ENCODE measurements at places on chromosomes 11 and 22.
A peak's percentile ranks its signal among the peaks of the same experiment; 100 is the strongest.

GRCh38 chr11:61452825-61453224 lies 22.9 kb downstream of the SDHAF2 start:
- DNase-seq: no peak

DNA sequence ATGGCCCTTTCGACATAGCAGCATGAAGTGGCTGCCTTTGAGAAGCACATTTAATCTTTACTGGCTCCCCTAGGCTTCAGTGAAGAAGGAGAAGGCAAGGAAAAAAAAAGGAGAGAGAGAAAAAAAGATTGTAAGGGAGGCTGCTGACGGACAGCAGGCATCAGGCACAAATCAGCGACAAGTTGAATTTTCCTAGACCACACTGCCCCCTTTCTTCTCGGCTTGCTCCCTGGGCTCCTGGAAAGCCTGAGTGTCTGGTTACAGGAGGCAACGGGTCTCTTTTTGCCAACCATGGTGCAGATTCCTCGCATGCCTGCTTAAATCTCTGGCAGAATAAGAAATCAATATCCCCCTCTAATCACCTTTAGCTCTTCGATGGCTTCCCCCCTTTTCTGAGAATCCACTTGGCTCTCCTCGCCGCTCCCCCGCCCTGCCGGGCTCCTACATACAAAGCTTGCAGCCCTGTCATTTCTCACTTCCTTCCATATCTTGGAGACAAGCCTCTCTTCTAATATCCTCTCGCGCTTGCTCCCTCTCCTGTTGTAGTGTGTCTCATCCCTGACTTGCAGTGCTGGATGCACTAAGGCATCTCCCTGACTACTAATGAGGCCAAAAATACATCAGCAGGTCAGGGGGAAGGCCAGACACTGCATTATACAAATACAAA lies 14.3 kb downstream of the BLID start:
- DNase-seq: peak; percentile 24

DNA sequence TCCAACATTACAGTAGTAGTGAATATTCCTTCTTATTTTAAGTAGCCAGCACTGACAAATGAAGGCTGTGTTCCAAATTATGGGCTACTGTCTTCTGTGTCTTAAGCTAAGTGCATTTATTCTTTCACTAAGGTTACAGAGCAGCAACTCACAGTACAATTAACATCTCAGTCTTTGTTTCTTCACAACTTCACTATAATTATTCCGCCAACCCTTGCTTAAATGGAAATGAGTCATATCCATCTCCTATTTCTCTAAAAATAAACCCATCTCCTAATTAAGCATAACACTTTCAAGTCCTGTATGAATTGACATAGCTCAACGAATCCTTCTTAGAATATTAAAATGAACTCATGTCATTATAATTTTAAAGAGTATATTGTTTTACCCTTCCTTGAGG lies 6.7 kb downstream of the ETS1 start:
- DNase-seq: no peak

GRCh38 chr11:50298182-50298988 lies 265.7 kb downstream of the OR4C45 start:
- DNase-seq: no peak

DNA sequence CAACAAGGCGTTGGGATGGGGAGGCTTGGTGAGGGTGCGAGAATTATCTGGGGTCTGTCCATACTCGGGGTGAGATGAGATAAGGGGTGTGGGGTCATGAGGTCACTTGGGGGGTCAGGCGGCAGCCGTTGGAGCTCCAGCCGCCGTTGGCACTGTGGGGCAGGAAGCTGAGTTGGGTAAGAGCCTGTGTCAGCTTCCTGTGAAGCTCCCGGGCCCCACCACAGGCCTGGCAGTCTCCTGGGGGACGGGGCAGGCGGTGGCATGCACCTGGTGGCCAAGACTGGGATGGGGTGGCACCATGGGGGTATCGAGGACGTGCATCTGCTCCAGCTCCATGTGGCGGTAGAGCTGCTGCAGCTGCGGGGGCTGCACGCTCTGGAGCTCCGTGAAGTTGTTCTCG lies 7.1 kb upstream of the MYBPC3 start:
- DNase-seq: no peak

- no peak for DNase-seq
Measured at GRCh38 chr11:116348226-116348625, 424.6 kb downstream of the BUD13 start.

DNA sequence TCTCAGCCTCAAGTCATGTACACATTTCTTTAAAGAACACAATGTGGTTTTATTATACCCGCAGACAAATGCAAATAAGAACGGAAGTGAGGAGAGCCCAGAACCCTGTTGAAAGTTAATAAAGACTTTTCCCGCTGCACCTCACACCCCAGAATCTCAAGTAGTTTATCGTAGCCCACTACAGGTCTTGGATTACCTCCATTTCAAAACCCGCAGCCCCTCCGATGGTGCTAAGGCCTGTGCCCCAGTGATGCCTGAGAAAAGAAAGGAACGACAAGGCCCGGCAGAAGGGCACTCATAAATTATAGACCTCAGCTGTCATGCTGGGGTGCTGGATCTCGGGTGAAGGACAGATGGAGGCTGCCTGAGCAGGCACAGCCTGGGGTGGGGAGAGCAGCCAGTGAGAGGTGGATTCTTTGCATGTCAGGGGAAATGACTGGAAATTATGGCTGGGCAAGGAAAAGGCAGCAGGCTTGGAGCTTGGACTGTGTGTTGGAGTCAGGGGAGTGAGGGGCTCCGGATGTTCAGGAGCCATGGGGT lies 354.1 kb downstream of the NTM start:
- DNase-seq: no peak

GRCh38 chr22:31618057-31618456 lies 44.0 kb downstream of the PISD start:
- DNase-seq: no peak

DNA sequence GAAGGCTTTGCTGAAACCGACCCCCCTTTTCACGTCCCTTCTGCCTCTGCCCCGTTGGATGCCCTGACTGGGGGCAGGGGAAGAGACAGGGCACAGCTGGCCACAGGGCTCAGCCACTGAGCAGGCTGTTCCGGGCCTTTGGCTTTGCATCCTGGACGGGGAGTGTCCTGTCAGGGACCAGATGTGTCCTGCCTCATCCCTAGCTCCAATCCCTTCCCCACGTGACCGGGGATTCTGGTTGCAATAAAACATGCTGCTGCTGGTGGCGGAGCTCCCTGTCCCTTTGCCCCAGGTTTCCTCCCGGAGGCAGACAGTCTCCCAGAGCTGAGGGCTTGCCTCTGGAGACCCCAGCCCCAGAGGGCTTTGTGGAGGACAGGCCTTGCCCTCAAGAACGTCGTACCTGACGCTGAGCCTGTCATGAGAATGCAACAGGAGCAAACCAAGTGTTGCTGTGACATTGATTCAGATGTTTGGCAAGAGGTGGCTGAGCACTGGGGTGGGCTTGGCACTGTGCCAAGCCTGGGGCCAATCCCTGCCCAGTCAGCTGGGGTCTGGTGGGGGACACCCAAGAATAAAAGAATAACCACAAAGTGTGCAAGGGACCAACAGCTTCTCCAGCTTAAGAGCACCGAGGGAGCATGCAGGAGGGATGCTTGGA lies 7.3 kb downstream of the CDC42EP2 start:
- no peak for DNase-seq

DNA sequence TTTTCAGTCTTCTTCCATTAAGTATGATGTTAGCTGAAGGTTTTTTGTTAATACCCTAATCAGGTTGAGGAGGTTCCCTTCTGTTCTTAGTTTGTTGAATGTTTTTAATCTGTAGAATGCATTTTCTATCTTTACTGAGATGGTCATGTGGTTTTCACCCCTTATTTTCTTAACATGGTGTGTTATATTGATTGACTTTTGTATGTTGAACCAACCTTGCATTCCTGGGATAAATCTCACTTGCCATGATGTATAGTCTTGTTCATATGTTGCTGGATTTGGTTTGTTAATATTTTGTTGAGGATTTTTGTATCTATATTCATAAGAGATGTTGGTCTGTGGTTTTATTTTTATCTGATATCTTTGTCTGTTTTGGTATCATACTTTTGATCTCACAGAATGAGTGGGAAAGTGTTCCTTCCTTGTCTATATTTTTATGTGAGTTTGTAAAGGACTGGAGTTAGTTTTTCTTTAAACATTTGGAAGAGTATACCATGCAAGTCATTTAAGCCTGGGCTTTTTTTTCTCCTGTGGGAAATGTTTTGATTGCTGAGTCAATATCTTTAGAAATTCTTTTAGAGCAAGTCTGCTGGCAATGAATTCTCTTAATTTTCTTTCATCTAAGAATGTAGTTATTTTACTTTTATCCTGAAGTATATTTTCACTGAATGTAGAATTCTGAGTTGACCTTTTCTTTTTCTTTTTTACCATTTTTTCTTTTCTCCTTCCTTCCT lies 5.5 kb upstream of the P4HA3 start:
- no peak for DNase-seq

Measured in 8988T (cell line).